Activated CD8-positive, alpha-beta T cell treated with anti-CD3 and anti-CD28 coated beads, Interleukin-2, amount 10 ng/mL, durations not matched to agents 7 days and 5 days (primary cell): ENCODE measurements at places on chromosomes 3 and 15. TPM values are rescaled to one million over a fixed set of nuclear protein-coding genes. Genes with fewer than 3 reads are reported as not detected.
A peak's percentile ranks its signal among the peaks of the same experiment; 100 is the strongest.

ARPP19 gene
- total RNA-seq, result 201 TPM

GRCh38 chr3:56787784-56788256 is 13.9 kb downstream of the ARHGEF3 start:
- DNase-seq, result peak; percentile 49

GRCh38 chr3:65174713-65175112 is 486.9 kb upstream of the ADAMTS9 start:
- no peak for DNase-seq

DNA sequence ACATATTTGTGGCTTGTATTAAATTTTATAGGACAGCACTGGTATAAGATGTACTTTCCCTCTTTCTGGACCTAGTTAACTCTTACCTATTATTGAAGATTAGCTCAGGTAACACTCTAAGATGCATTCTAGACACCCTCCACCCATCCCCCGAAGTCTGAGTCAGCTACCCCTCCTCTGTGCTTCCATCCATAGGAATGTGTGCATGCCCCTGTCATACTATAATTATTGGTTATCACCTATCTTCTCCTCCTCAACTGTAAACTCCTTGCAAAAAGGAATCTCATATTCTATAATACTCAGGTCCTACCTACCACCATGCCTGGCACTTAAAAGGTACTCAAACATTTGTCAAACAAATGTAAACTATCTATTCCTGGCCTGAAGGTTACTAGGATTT is 3.0 kb downstream of the PEAK1 start:
- no peak for DNase-seq

DNA sequence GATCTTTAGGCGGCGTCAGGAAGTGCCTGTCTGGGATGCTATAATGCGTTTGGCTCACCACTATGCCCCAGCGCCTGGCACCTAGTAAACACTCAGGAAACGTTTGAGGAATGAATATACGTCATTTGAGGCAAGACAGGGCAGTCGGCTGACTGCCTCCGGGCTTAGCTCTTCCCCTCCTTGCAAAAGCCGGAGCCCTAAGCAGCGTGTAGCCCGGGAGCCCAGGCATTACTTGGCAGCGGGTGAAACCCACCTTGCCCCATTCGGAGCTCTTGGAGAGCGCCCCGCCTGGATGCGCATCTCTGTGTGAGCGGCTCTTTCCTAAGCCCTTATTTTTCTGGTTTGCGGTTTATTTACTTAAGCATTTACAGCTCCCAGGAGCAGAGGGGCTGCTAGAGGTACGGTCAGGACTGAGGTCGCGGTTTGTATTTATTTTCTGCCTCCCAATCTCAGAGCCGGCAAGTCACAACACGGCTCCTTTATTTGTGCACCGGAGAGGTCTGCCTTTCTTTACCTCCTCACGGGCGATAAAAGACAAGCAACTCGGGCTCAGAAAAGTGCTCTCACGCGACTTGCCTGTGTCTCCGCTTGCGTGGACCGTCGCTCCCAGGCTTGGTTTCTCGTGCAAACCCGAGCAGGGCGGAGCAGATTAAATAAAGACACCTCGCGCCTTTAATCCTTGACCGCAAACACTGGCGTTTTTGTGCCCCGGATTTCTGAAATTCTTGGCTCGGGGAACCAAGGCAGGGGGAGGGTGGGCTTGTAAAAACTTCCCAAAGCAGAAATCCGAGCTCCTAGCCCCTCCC is 737 bp upstream of the ITPR1 start:
- peak; percentile 70 for DNase-seq

DNA sequence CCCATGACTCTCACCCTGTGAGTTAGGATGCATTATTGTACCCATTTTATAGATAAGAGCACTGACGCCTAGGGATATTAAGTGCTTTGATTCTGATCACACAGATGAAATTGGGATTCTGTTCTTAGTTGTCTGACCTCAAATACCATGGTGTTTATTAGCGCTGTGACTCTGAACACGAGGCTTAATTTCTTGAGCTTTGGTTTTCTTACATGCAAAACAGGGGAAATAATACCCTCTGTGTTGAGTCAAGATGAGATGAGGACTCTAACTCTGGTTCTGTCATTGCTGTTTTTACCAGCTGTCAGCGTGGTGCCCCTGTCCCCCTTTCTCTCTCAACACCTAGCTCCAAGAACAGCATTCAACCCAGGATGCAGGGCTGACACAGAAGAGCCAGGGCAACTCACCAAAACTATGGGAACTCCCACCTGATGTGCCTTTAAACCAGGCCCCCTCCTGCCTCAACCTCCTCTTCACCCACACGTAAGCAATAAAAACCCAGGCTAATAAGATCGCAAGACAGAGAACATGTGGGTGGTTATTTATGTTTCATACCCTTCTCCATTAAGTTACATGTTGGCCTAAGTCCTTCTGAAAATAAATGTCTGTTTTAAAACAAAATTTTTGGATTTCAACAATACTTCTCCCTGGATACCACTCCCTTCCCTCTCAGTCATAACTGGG is 100.1 kb upstream of the SPATA12 start:
- no peak for DNase-seq

- no peak for DNase-seq
Observed at GRCh38 chr3:174409086-174409743, 449.9 kb upstream of the NAALADL2 start.

DNA sequence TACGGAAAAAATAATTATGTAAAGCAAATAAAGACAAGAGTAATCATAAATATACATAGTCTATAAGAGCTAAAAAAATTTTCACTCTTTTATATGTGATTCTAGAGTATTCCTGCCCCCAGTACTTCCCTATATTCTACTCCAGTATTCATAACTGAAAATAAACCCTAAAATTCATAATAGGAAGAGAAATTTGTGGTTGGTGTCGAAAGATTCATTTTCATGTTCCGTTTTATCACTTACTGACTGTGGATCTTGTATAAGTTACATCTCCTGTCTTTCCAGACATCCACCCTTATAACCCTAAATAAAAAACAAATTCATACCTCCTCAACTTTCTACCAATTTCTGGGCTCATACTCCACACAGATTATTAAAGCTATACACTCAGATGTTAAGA is 16.0 kb upstream of the MBNL1 start:
- DNase-seq, result no peak

- DNase-seq, result no peak
Observed at GRCh38 chr15:75673426-75674235, 25.9 kb downstream of the SNX33 start.

- no peak for DNase-seq
Observed at GRCh38 chr3:94301366-94301765, 238.5 kb downstream of the NSUN3 start.
